CD4-positive, alpha-beta T cell treated with Interleukin-21 for 1 hour (primary cell): ENCODE measurements at places on chromosomes 5 and 9.
A peak's percentile ranks its signal among the peaks of the same experiment; 100 is the strongest.

GRCh38 chr9:110029429-110029955, 178.5 kb downstream of the C9orf152 start:
- DNase-seq: no peak

- no peak for DNase-seq
Measured at GRCh38 chr5:40654377-40654991, 25.2 kb upstream of the PTGER4 start.

GRCh38 chr9:82757924-82758323, 305.0 kb downstream of the RASEF start:
- no peak for DNase-seq

GRCh38 chr9:117886616-117887015, 182.4 kb downstream of the TLR4 start:
- DNase-seq: no peak

- no peak for DNase-seq
Measured at GRCh38 chr9:123548741-123549545, 192.9 kb downstream of the CRB2 start.

- peak; percentile 82 for DNase-seq
Measured at GRCh38 chr9:92963831-92964606, 16.7 kb downstream of the FGD3 start.

- no peak for DNase-seq
Measured at GRCh38 chr9:97179616-97180015, 127.8 kb upstream of the CCDC180 start.

GRCh38 chr9:114209151-114209550, 53.8 kb downstream of the COL27A1 start:
- DNase-seq: no peak

DNA sequence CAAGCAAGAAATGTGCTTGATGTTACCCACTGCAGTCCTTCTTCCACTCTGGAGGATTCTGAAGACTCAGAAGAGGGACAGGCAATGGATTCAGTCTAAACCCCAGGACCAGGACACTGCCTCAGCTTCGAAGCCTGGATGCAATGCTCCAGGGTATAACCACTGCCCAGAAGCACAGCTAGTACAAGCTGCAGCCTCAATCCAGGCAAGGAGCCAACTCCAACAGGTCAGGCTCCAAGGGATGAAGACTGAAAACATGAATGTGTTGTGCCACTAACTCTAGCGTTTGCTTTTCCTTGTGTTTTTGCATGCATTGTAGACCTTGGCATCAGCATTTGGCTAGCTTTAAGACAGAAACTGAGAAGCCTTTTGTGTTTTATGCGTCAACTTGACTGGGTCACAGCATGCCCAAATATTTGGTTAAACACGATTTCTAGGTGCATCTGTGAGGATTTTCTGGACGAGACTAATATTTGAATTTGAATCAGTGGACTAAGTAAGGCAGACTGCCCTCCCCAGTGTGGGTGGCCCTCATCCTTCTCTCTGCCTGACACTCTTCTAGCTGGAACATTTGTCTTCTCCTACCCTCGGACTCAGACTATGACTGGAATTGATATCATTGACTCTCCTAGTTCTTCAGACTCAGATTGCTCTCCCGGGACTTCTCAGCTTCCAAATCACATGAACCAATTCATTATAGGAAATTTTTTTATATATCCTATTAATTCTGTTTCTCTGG, 20.5 kb upstream of the GPX3 start:
- DNase-seq: no peak

- no peak for DNase-seq
Measured at GRCh38 chr5:102832445-102832844, 77.3 kb downstream of the PAM start.

DNA sequence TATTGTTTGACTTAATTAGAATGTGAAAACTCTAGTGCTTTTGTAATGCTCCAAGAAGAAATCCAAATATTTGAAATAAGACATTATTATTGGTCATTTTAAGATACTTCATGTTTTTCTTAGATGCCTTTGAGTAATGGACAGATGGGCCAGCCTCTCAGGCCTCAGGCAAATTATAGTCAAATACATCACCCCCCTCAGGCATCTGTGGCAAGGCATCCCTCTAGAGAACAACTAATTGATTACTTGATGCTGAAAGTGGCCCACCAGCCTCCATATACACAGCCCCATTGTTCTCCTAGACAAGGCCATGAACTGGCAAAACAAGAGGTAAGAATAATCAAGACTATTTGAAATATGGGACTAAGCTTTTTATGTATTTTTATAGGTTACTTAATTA, 69.2 kb upstream of the SREK1 start:
- DNase-seq: no peak

DNA sequence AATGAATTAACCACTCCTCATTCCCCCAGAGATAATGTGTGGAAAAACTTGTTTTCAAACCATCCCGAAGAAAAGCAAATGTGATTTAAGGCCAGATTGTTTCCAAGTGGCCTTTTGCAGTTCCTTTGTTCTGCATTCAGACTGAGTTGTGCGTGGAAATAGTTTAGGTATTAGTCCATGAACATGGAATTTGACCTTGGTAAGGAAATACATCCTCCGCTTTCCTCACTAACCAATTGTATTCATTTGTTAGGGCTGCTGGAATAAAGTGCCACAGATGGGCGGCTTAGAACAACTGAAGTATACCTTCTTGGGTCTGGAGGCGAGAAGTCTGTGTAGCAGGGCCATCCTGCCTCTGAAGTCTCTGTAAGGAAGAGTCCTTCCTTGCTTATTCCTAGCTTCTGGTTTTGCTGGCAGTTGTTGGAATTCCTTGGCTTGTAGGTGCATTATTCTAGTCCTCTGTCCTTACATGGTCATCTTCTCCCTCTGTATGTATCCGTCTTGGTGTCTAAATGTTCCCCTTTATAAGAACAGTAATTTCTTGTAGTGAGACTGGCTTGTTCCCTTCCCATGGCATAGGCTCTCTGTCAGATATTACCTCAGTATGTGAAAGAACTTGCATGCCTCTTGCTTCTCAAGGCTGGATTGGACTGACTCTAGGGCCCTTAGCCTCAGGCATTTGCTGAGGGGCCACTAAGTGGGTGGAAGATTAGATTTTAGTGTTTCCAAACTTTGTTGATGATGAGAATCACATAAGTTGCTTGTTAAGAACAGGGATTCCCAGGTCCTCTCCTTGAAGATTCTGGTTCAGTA, 53.9 kb downstream of the RAI14 start:
- DNase-seq: no peak

DNA sequence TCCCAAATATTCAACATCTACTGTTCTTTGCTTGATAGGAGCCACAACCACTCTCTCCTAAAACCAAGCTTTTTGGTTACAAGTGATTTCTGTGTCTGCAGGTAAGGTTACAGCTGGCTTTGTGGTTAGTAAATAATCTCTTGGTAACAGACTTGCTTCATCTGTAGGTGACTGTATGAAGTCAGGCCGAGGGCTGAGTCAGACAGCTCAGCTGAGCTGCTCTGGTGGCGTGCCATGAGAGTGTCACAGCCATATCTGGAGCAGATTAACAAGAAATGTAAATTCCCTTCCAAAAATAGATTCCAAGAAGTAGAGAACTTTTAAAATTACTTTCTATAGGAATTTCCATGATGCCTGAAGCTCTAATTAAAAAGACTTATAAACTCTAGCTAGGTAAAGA, 23.7 kb upstream of the TAS2R1 start:
- no peak for DNase-seq

- DNase-seq: no peak
Measured at GRCh38 chr5:91319667-91320066, 63.5 kb downstream of the ARRDC3 start.

GRCh38 chr5:9903801-9904200, 273.6 kb upstream of the TAS2R1 start:
- no peak for DNase-seq

GRCh38 chr9:131432050-131432449, 38.2 kb downstream of the PRRC2B start:
- DNase-seq: no peak

DNA sequence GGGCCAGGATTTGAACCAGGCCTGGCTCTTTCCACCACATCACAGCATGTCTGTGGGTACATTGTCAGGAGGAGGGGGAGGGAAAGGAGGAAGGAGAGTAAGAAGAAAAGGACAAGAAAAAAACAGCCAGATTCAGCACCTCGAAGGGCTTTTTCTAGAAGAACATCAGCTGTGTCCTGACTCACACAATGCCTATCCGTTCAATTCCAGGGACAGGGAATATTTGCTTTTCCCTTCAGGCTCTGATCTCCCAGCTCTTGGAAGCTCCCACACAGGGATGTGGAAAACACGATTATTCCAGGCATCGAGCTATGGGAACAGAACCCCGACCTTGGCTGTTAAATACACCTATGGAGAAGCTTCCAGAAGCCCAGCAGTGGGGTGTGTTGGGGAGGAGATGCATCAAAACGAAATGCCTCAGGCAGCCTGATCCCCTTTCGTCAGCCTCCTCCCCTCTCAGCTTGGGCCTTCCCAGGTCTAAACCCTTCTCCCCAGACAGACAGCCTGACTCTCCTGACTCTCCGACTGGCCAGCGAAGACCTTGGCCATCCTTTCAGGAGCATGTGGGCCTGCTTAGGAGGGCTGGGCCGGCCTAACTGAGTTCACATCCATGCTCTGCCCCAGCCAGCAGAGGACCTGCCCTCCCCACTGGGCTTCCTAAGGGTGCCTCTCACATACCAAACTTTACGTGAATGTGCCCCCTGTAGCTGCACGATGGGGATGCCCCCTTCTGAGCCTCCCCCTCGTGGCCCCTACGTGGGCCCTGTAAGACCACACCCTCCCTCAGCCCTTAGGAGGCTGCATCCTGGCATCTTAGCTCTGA, 54.4 kb downstream of the NEURL1B start:
- DNase-seq: no peak

GRCh38 chr9:85118990-85119755, 449.6 kb downstream of the NTRK2 start:
- DNase-seq: no peak

DNA sequence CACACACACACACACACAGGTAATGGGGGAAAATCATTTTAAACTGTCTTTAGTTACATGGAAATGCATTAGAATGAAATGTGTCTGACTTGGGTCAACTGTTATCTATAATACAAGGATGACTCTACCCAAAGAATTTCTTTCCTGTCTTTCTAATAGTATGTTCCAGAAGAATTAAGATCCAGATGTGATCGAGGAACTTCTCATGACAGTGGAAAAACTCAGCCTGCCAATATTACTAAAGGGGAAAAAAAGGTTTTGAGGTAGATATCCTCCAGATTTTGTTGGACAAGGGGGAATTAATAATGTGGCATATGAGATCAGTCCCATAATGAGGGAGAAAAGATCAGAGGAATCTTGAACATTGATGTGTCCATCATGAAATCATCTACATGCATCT, 190.6 kb upstream of the MAP3K1 start:
- DNase-seq: no peak

DNA sequence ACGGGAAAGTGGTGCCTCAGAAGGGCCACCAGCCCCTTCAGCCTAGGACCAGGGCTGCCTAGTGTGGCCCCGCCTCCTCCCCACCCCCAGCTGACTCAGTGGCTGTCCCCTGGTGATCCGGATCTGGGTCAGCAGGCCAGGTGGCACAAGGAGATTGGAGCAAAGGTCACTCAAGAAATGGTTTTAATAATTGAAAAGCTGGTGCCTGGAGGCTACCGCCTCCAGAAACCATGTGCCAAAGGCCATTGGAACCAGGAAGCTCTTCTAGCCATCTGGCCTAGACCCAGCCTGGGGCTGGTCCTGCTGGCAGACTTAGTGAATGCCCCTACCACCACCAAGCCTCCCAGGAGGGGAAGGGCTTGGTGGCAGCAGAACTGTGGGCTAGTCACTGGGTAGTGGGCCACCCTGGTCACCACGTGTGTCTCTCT, 1.5 kb downstream of the ST6GALNAC4 start:
- no peak for DNase-seq

GRCh38 chr9:87875831-87876545, 6.7 kb upstream of the SPATA31E1 start:
- no peak for DNase-seq

- DNase-seq: no peak
Measured at GRCh38 chr9:82504620-82505019, 516.0 kb downstream of the SPATA31D1 start.

GRCh38 chr5:180636403-180637075, 12.9 kb downstream of the FLT4 start:
- DNase-seq: no peak

DNA sequence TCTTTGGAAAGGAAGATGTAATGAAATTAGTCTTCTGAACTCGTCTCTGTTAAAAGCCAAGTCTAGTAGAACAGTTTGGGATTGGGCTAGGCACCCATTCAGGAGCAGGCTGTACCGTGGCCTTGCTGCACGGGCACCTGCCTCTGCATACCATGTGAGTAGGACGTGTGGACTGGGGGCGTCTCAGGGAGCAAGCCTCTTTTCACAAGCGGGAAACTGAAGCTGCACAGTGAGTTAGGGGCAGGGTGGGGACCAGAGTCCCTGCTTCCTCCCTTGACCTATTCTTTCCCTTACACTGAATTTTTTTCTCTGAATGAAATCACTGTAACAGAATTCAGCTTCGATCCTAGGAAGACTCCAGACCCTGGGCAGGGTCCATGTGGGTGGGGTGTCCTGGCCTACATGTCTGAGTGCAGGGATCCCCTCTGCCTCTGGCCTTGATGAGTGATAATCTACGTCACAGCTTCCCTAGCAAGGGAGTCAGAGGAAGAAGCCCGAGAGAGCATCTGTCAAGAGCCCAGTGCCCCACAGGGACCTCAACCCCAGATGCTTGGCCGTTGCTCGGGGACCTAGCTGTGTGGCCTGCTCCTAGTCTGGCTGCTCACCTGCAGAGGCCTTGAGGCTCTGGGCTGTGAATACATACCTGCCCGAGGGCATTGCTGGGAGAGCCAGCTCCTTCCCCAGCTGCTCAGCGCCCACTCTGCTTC, 15.1 kb downstream of the PHF2 start:
- DNase-seq: no peak

DNA sequence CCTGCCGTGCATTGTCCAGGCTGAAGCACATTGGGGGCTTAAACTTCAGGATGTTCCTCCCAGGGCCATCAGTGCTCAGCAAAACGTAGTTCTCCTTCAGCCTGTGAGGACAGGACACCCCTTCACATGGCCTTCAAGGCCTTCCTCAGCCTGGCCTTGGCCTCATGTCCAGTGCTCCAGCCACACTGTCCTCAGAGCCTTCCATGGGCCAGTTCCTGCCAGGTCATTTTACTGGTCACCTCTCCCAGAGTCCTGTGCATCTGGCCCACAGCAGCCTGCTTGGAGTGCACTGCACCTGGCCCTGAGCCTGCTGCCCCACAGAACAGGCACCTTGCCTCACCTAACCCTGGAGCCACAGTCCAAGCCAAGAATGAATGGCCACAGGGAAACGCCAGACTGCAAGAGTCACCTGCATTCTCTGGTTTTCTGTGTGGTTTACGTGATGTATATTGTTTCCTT, 8.7 kb downstream of the HNRNPAB start:
- no peak for DNase-seq

GRCh38 chr5:168987543-168988300, 313.2 kb downstream of the SLIT3 start:
- DNase-seq: peak; percentile 52

- DNase-seq: no peak
Measured at GRCh38 chr9:137703842-137704508, 85.2 kb downstream of the EHMT1 start.

GRCh38 chr5:73300337-73301207, 127.6 kb downstream of the TMEM174 start:
- DNase-seq: no peak

- no peak for DNase-seq
Measured at GRCh38 chr5:125295405-125295872, 549.0 kb upstream of the ZNF608 start.

GRCh38 chr5:36029914-36030313, 36.8 kb downstream of the UGT3A2 start:
- no peak for DNase-seq
